Activated CD4-positive, alpha-beta memory T cell treated with anti-CD3 and anti-CD28 coated beads for 36 hours (primary cell): ENCODE measurements at places on chromosomes 3 and 15. TPM values are rescaled to one million over a fixed set of nuclear protein-coding genes. Genes with fewer than 3 reads are reported as not detected.

DNA sequence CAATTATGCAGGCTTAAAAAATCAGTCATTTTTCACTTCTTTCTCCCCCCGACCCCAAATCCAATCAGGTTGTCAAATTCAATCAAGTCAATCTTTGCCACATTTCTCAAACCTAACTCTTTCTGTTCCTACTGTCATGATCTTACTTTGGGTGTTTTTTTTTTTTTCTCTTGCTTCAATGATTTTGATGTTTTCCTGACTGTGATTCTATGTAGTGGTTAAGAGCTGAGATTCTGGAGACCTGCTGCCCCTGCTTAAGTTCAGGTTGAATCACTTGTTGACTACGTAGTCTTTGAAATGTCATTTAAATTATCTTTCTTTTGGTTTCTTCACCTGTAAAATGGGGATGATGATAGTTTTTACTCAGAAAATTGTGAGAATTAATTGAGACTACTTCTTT is 117.5 kb downstream of the TPRG1 start:
- no peak for DNase-seq
- H3K4me3 ChIP-seq, result no peak overlapping the region
- no peaks in the 10 kb centered on the region for H3K27me3 ChIP-seq
- peaks cover 2% of the 10 kb centered on the region for H3K36me3 ChIP-seq
- H3K4me1 ChIP-seq, result peaks cover 33% of the 10 kb centered on the region

- peak overlapping the region; percentile 94 for H3K27ac ChIP-seq
- peak overlapping the region; percentile 94 for H3K4me3 ChIP-seq
- H3K4me1 ChIP-seq, result peaks cover 18% of the 10 kb centered on the region
- no peaks in the 10 kb centered on the region for H3K27me3 ChIP-seq
- peaks cover 25% of the 10 kb centered on the region for H3K36me3 ChIP-seq
- peak; percentile 68 for DNase-seq
These were observed 1.1 kb downstream of the RBSN start for GRCh38 chr3:15097891-15098290.

- peaks cover 11% of the 10 kb centered on the region for H3K27me3 ChIP-seq
- no peaks in the 10 kb centered on the region for H3K4me1 ChIP-seq
- no peak overlapping the region for H3K4me3 ChIP-seq
These were observed 18.4 kb downstream of the MESP1 start for GRCh38 chr15:89732451-89733172.

GRCh38 chr15:68507447-68507846 is 71.3 kb upstream of the CORO2B start:
- H3K27me3 ChIP-seq, result peaks cover 12% of the 10 kb centered on the region
- H3K4me1 ChIP-seq, result no peaks in the 10 kb centered on the region
- DNase-seq, result no peak
- H3K4me3 ChIP-seq, result no peak overlapping the region
- H3K27ac ChIP-seq, result no peak overlapping the region

DNA sequence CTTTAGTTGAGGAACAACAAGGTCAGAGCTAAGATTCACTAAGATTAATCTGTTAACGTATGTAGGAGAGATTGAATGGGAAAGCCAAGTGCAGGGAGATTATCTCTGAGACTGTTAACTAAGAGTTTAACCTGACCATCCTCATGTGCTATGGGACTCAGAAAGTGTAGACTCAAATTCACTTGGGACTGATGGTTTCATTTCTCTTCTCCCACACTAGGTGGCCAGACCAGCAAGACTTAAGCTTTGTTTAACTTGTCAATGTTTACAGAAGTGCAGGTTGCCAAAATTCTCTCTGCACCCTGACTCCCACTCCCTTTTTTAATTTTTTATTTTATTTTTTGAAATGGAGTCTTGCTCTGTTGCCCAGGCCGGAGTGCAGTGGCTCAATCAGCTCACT is 6.3 kb upstream of the HEXA start:
- no peak overlapping the region for H3K27ac ChIP-seq
- H3K27me3 ChIP-seq, result peaks cover 4% of the 10 kb centered on the region
- H3K4me1 ChIP-seq, result no peaks in the 10 kb centered on the region
- no peak overlapping the region for H3K4me3 ChIP-seq
- H3K36me3 ChIP-seq, result no peaks in the 10 kb centered on the region
- DNase-seq, result no peak

DNA sequence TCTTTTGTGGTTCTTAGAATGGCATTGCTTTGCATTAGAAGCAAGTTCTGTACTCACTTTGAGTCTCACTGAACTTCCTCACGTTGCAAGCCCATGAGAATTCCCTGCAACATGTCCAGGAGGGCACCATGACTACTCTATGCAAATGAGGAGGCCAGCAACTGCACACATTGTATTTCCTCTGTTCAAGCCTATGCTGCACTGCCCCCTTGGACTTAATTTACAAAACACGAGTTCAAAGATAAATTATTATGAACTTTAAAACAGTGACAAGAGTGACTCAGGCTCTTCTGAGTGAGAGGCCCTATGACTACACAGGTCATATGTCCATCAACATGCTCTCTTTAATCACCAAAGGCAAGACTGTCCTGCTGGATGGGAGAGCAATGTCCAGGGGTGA is 484.2 kb upstream of the ATP11B start:
- no peak for DNase-seq
- H3K27me3 ChIP-seq, result no peaks in the 10 kb centered on the region
- no peaks in the 10 kb centered on the region for H3K4me1 ChIP-seq
- no peaks in the 10 kb centered on the region for H3K36me3 ChIP-seq

GRCh38 chr15:98859149-98859548 is 148.4 kb downstream of the PGPEP1L start:
- peak overlapping the region; percentile 66 for H3K27ac ChIP-seq
- no peaks in the 10 kb centered on the region for H3K27me3 ChIP-seq
- H3K4me1 ChIP-seq, result peaks cover 28% of the 10 kb centered on the region
- DNase-seq, result no peak
- no peak overlapping the region for H3K4me3 ChIP-seq
- H3K36me3 ChIP-seq, result no peaks in the 10 kb centered on the region

- no peak overlapping the region for H3K4me3 ChIP-seq
- peaks cover 2% of the 10 kb centered on the region for H3K36me3 ChIP-seq
- no peaks in the 10 kb centered on the region for H3K27me3 ChIP-seq
These were observed 269.5 kb downstream of the ZBTB20 start for GRCh38 chr3:114877378-114878113.

- H3K4me3 ChIP-seq, result no peak overlapping the region
- no peak overlapping the region for H3K27ac ChIP-seq
- peaks cover 1% of the 10 kb centered on the region for H3K27me3 ChIP-seq
- no peaks in the 10 kb centered on the region for H3K36me3 ChIP-seq
- no peak for DNase-seq
These were observed 114.0 kb downstream of the FOXB1 start for GRCh38 chr15:60118146-60118545.

GRCh38 chr3:156455839-156456238 is 99.1 kb downstream of the SSR3 start:
- no peak overlapping the region for H3K27ac ChIP-seq
- no peak for DNase-seq
- H3K36me3 ChIP-seq, result no peaks in the 10 kb centered on the region
- no peaks in the 10 kb centered on the region for H3K4me1 ChIP-seq

Gene FAM81A
- not detected for total RNA-seq

Gene CCDC54
- total RNA-seq, result not detected

Gene CILP
- total RNA-seq, result not detected

Gene SPINK8
- not detected for total RNA-seq

Gene NLGN1
- total RNA-seq, result not detected

Gene STXBP5L
- not detected for total RNA-seq

Gene IQCF5
- total RNA-seq, result not detected

Gene TGM5
- not detected for total RNA-seq

Gene SENP7
- 18.4 TPM for total RNA-seq
